ENCODE measurements at places on chromosomes 6 and 20. TPM values are rescaled to one million over a fixed set of nuclear protein-coding genes. Genes with fewer than 3 reads are reported as not detected.

- DNase-seq = peak; percentile 88
- H3K27me3 ChIP-seq = no peaks in the 10 kb centered on the region
- H3K36me3 ChIP-seq = no peaks in the 10 kb centered on the region
- H3K4me1 ChIP-seq = peaks cover 30% of the 10 kb centered on the region
These were observed 45.9 kb downstream of the FGD2 start for GRCh38 chr6:37051138-37052026.

Gene EYS
- not detected for polyA plus RNA-seq

DNA sequence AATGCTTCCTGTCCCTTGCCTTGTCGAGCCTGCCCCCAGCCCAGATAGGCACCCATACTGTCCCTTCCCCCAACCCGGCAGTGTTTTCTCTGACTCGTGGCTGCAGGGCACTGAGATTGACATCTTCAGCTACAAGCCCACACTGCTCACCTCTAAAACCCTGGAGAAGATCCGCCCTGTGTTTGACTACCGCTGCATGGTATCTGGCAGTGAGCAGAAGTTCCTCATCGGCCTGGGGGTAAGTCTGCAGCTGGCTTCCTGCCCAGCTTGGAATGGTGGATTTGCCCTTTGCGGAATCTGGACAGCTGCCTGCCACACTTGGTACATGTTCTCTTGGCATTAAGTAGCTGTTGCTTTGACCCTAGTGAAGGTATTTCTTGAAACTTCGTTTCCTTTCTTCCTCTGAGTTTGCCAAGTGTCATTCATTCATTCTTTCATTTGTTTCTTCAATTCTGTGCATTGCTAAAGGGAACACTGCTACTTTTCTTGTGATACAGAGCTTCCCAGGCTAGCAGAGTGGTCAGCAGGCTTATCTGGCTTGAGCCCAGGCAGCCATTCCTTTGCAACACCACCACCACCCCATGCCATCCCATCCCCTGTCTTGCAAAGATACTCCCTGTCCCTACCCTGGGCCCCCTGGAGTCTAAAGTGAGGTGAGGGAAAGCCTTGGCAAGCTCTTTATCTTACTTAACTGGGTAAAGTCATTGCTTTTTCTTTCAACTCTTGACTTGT, 26.2 kb downstream of the CCDC167 start:
- peak; percentile 77 for DNase-seq
- H3K27ac ChIP-seq = peak overlapping the region; percentile 19
- peaks cover 99% of the 10 kb centered on the region for H3K36me3 ChIP-seq
- no peaks in the 10 kb centered on the region for H3K27me3 ChIP-seq

Gene FABP7
- 0.16 TPM for polyA plus RNA-seq

DNA sequence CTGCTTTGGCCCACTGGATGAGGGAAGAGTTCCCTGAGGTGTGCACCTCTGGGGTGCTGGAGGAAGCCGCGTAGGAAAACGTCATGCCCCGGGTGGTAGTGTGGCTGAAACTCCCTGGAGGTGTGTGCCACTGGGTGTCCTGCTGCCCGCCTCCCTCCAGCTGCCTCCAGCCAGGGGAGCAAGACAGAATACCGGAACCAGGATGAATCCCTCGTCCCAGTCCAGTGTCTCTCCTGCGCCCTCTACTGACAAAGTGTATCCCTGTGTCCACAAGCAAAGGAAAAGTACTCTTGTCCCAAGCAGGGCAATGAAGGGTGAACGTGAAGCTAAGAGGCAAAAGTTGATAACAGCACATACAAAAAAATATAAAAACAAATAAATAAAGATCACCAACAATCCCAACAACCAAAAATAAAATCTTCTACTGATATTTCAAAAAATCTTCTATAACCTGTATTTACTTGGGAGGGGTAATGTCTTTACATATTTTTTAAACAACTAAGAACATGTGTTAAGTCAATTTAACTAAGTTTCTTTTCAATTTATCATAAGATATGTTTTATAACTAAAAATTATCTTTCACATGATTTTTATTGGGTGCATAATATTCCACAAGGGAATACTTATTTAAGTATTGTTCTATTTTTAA, 437.6 kb downstream of the MAFB start:
- H3K4me1 ChIP-seq = no peaks in the 10 kb centered on the region
- no peak overlapping the region for H3K27ac ChIP-seq
- no peaks in the 10 kb centered on the region for H3K36me3 ChIP-seq
- H3K27me3 ChIP-seq = no peaks in the 10 kb centered on the region

DNA sequence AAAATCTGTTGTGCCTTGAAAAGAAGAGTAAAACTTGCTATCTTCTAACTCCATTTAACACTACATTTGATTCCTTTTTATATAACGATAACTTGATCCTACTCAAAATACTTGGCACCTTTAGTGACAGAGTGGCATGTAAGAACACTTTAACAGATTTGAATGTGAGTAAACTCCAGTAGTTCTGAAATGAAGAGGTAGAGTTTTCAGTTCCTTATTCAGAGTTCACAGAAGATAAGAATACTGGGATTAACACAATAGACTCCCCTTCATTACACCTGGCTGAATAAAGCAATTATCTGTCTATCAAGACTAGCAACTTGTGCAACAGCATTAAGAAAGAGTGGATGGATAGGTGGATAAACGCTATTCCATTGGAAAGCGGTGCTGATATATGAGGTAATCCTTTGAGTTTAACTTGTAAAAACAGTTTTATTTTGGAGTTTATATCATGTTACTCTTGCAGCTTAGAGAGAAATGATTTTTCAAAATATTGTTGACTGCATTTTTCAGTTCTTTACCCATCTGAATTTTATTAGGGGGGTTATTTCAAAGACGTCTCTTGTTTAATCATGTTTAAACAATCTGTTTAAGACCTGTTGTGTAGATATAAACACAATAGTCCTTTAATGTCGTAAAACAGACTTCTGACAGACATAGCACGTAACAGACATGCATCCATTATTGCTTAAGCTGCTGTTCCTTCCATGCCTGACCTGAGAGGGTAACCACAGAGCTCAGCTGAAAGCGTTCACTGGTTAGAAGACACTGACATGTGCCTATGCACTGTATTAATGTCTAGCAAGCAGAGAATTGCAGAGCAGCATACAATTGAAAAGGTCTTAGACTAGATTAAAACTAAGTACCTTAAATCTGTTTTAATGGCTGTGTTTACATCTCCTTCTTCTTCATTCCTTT, 102.4 kb upstream of the SUPT3H start:
- H3K4me3 ChIP-seq = no peak overlapping the region
- H3K27ac ChIP-seq = peak overlapping the region; percentile 22
- H3K36me3 ChIP-seq = no peaks in the 10 kb centered on the region
- H3K4me1 ChIP-seq = peaks cover 4% of the 10 kb centered on the region

DNA sequence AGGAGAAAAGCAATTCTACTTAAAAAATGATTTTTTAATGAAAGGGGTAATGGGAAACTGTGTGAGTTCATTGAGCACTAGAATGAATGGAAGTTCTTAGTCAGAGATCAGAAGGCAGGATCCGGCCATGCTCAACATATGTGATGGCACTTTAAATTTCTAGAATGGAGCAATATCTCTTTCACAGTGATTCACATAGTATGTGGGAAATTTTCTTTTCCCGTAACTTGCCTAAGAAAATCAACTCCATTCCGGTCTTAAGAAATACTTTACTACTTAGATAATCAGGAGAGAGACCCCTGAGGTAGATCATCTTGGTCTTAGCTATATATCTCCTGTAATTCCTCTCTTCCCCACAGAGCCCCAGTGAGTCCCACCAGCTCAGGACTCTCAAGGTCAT, 131.8 kb downstream of the SCML4 start:
- no peak overlapping the region for H3K27ac ChIP-seq
- H3K4me3 ChIP-seq = no peak overlapping the region
- H3K36me3 ChIP-seq = no peaks in the 10 kb centered on the region
- no peaks in the 10 kb centered on the region for H3K27me3 ChIP-seq

DNA sequence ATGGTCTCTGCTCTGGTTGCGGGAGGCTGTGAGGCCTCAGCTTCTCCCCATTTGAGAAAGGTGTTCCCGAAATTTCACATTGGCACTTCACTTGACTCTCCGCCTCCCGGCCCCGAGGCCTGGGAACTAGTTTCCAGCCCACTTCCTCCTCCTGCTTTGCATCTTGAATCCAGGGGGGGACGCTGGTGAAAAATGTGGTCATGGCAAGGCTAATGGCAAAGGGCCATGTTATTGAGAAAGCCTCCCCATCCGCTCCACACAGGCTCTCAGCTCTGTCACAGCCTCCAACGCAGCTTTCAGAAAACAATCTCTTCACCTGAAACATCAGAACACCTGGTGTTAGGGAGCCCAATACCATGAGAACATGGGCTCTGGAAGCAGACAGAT, 5.6 kb downstream of the PLAGL2 start:
- peaks cover 35% of the 10 kb centered on the region for H3K36me3 ChIP-seq
- H3K27ac ChIP-seq = no peak overlapping the region
- no peak for DNase-seq
- H3K27me3 ChIP-seq = no peaks in the 10 kb centered on the region

DNA sequence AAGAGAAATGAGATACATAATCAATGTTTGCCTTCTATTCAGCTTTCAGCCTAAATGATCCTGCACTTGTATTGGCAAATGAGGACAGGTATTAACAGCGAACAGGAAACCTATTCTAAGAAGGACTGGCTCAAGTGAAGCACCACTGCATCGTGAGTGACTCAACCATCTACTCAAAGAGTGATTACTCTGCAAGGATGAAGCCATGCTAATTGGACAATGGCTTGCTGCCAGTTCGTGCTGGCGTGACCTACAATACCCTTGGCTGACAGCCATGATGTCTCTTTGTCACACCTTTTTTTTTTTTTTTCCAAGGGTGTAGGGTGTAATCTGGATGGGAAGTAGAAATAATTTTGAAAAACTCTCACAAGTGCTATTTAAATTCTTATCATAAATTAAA, 104.9 kb downstream of the GJA10 start:
- H3K36me3 ChIP-seq = no peaks in the 10 kb centered on the region
- H3K4me3 ChIP-seq = no peak overlapping the region
- H3K27me3 ChIP-seq = no peaks in the 10 kb centered on the region
- peak; percentile 48 for DNase-seq
- peaks cover 27% of the 10 kb centered on the region for H3K4me1 ChIP-seq

DNA sequence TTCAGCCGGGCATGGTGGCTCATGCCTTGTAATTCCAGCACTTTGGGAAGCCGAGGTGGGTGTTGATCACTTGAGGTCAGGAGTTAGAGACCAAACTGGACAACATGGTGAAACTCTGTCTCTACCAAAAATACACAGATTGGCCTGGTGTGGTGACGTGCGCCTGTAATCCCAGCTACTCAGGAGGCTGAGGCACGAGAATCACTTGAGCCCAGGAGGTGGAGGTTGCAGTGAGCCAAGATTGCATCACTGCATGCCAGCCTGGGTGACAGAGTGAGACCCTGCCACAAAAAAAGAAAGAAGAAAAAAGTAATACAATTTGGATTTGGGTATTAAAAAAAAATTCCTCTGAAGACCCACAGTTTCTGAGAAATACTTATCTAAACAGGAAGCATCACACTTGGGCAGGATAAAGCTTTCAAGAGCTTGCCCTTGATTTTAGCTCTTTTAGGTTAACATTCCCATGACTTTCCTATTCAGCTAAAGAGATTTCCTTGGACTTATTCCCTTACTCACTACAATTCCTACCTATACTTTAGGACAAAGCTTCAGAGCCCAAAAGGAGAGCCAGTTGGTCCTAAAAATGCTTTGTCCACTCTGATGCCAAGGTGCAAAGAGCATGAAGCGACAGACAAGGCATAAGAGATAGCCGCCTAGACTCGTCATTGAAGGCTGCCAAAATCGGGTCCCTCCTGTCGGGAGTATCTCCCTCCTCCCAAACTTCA, 1.9 kb downstream of the ELOVL2 start:
- H3K4me3 ChIP-seq = peak overlapping the region; percentile 63
- peaks cover 11% of the 10 kb centered on the region for H3K4me1 ChIP-seq
- H3K27me3 ChIP-seq = peaks cover 77% of the 10 kb centered on the region
- DNase-seq = no peak
- H3K27ac ChIP-seq = no peak overlapping the region
- no peaks in the 10 kb centered on the region for H3K36me3 ChIP-seq
